HFF-Myc (cell line): ENCODE measurements at places on chromosomes 16 and 17.
A peak's percentile ranks its signal among the peaks of the same experiment; 100 is the strongest.

- DNase-seq, result no peak
Observed at GRCh38 chr17:76250141-76250540, 9.8 kb upstream of the RNF157 start.

DNA sequence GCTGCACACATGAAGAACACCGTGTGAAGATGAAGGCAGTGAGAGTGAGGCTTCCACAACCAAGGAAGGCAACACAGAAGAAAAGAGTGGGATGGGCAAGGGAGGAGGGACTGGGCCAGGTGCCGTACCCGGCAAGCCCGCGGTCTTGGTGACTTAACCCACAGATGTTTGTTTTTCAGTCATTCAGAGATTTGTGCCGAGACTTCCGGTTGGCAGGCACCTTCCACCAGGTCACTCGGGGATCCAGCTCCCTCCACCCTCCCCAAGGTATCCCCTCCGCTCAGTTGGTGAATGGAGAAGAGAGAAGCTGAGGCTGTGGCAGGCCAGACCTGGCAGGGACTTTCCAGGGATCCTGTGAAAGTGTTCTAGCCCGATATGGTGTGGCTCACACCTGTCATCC is 4.9 kb upstream of the KREMEN2 start:
- no peak for DNase-seq

- DNase-seq, result no peak
Observed at GRCh38 chr16:57500578-57501111, 14.4 kb upstream of the DOK4 start.

DNA sequence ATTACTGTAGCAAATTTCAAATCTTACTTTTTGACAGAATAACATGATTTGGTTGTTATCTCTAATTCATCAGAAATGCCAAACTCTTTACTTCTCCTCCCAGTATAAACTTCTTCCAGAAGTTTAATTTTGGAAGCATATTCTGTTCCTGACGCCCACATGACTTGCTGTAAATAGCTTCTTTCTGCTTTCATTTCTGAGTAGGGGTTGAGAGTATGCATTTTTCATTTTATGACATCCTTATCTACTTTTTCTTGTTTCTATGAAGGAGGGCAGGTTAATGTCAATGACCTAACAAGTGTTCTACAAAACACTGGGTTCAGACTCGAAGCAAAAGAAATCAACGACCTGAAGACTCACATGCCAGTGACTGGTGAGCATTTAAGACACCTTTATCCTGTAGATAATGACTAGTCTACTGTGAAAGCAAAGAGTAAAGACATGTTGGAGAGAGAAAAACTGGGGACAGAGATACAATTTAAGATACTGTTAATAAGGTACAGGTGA is 36.5 kb upstream of the EFCAB3 start:
- no peak for DNase-seq

DNA sequence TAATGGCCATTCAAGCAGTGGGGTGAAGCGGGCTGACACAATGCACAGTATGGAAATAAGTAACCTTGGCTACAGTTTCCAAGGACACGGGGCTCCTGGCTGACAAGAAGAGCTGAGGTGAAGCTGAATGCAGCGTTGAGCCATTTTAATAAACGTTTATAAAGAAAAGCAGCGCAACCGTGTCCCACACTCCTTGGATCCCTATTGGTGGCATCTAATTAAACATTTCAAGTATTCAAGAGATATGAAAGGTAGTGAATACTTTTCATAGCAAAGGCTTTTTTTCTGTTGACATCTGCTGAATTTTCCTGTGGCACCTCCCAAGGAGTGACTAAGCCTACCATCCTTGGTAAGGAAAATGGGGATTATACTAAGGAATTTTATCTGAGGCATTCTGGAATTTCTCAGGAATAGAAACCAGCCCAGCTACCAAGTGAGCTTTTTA is 26.5 kb downstream of the DUSP14 start:
- no peak for DNase-seq

DNA sequence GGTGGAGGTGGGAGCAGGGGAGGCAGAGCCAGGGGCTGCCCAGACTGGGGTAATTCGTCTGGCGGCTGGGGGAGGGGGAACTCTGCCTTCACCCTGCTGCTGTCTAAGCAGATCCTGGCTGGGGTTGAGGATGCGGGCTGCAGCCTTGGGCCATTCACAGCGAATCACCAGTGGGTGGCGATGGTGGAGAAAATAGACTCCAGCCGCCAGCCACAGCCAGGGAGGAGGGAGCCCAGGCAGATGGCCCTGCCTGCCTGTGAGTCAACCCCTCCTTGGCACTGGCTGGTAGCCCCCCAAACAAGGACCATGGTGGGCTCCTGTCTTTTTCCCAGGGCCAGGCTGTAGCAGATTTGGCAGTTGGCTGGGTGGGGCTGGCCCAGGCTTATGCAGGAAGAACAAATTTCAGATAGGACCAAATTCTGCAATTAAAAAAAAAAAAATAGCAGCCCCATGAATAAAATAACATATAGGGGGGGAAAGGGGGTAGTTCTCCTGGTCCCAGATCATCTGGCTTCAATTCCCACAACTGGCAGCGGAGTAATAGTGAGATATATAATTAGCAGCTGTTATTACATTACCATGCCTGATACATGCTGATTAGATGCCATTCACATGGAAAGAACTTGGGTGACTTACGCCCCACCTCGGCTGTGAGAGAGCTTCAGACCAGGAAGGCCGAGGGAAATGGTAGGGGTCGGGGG is 41.5 kb upstream of the CDH5 start:
- DNase-seq, result no peak

GRCh38 chr16:73150786-73151185 is 102.9 kb upstream of the ZFHX3 start:
- no peak for DNase-seq

GRCh38 chr17:64449545-64449944 is 630 bp downstream of the MILR1 start:
- no peak for DNase-seq

DNA sequence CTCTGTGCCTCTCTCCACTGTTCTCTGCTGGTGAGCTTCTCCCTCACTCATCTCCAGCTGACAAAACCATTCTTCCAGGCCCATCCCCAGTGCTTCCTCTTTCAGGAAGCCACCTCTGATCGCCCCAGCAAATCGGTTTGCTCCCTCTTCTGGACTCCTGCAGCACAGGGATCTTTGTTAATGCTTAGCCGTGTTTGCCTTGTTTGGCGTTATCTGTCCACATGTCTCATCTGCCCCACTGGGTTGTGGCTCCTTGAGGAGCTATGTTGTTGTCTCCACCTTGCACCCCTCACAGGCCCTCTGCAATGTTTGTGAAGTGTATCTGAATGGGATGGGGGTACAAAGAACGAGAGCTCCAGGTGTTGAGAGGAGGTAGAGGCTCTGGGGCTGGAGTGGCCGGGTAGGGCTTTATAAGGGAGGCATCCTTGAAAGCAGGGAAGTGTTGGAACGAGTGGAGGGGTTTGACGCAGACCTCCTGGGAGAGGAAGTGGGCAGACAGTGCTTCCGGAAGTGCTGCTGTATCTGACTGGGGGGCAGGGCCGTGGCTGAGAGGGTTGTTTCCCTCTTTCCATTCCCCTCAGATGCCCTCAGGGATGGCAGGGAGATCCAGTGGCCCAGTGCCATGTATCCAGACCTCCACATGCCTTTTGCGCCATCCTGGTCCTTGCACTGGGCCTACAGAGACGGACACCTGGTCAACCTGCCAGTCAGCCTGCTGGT is 27.8 kb downstream of the CASKIN2 start:
- DNase-seq, result no peak

DNA sequence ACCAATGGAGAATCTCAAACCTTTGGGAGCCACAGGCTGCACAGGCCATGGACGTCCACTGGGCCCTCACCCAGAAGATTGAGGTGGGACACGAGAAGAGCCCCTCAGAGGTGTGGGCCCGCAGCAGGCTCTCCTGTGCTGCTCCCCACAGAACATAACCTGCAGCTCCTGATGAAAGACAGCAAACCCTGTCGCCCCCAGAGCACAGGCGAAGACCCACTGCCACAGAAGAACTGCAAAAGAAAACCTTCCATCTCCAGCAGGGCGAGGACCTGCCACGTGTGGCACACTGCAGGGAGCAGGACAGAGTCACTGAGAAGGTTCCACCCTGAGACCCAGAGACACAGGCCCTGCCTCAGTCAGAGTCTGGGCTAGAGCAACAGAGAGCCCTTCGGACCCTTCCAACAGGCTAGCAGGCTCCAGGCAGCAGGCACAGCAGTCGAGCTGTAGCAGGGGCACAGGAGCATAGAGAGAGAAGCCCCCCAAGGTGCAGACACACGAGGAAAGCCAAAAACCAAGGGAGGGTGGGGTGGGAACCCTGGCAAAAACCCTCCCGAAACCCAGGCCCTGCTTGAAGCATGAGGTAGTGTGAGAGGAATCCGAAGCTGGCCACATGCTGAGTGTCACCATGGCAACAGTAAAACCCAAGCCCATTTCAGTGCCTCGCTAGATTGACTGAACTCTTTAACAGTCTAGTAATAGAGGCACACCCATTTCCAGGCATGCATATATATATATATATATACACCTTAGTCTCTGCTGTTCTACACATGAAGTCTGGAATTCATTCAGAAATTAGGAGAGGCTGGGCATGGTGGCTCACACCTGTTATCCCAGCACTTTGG is 60.0 kb upstream of the CHMP6 start:
- DNase-seq, result peak; percentile 57

- DNase-seq, result no peak
Observed at GRCh38 chr17:70099294-70099693, 24.3 kb downstream of the KCNJ16 start.

GRCh38 chr17:55348749-55349354 is 72.8 kb downstream of the MMD start:
- DNase-seq, result no peak

DNA sequence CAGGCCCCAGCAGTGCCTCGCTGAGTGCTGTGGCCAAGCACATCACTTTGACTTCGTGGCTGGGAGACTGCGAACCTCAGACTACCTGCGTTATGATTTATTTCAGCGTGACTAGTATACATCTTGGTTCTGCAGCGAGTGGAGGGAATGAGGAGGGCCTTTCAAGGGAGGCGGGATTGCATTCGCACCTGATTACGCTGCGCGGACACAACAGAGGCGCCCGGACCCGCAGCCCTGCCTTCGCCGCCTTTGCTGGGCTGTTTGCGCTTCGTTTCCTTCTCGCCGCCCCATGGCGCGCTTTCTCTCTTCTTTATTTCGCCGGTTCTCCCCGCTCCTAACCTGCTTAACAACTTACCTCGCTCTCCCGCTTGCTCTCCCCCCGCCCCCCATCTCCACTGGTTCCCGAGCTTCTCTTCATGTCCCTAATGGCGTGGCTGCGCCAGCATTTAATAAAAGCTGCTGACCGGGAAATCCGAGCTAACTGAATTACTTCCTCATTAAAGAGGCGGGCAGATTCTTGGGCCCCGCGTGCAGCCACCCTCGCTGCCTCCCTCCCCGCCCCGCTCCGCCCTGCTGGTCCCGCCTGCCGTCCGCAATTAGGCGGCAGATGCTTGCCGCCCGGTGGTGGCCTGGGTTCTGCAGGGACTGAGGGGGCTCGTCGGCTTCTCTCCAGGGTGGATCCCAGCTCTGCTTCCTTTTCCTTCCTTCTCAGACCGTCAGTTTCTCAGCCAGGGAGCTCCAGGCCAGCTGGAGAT is 257.6 kb upstream of the SDK2 start:
- DNase-seq, result no peak

DNA sequence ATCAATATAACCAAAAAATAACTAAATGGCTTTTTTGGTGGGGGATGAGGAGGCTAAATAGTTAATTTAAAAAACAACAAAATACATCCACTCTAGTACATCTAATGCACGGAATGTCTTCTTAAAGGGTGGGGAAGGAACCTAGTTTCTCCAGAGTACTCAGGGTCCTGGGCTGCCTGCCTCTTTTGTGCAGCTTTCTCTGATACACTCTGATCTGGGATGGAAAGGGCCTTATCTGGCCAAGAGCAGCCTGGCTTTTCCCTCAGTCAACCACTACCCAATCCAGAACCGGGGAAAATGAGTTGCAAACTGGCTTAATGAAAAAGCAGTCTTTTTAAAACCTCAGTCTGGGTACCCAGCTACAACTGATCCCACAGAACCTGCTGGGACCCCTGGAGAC is 42.9 kb downstream of the DCUN1D3 start:
- no peak for DNase-seq

DNA sequence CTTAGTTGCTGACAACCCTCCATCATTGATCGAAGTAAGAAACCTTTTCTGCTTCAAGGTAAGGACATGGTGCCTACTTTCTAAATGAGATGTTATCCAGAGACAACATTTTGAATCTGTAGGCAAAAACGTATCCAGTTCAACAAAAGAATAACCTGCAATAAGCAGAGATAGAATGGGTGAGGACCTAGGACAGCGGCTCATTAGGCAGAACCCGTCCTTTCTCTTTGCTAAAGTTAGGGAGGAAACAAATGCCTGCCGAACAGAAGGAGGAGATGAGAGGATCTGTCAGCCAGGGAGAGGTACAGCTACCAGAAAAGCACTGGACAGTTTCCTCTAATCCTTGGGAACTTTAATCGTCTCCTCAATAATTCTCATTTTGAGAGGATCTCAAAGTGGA is 183.3 kb downstream of the CDH13 start:
- no peak for DNase-seq

GRCh38 chr17:1179112-1179817 is 516 bp downstream of the ABR start:
- no peak for DNase-seq

DNA sequence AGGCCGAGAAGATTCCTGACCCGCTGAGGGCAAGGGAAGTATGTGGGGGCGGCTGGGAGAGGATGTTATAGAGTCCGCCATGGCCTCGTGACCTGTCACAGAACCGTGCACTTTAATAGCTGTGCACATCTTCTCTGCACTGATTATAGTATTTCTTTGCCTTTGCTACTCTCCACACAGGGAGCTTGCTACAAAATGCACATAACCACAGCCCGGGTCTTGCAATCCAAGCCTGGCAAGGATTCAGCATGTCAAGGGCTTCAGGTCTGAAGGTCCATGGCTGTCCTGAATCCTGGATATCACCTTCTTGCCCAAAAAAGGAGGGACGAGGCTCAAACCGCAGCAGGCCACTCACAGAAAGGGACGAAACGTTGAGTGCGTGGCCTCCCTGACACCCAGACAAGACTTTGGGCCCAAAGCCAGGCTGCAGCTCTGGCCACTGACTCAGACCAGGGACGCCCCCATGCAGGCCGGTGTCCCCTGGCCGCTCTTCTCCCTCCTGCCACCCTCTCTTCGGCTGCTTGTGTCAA is 43.7 kb downstream of the USP22 start:
- DNase-seq, result no peak

- DNase-seq, result no peak
Observed at GRCh38 chr16:10312784-10313724, 72.8 kb upstream of the ATF7IP2 start.

DNA sequence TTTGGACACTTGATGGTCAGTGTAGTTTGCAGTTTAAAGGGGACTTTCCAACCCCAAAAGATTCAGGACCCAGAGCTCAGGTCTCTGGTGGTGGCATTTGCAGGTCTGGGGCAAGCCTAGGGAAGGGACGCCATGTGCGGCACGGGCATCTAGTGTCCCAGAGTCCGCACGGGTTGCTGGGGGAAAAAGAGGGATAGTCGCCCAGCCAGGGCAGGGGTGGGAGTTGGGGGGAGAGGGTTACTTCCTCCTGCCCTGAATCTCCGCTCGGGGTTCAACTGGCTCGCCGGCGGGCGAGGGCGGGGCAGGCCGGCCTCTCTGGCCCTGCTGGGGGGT is 239 bp upstream of the CA7 start:
- DNase-seq, result no peak
